ENCODE measurements at places on chromosomes 3 and 15.

- peak; percentile 94 for DNase-seq
Measured at GRCh38 chr3:12193485-12194165, 34.9 kb upstream of the TIMP4 start.

GRCh38 chr3:171317171-171317570, 143.0 kb downstream of the TNIK start:
- DNase-seq, result peak; percentile 30

DNA sequence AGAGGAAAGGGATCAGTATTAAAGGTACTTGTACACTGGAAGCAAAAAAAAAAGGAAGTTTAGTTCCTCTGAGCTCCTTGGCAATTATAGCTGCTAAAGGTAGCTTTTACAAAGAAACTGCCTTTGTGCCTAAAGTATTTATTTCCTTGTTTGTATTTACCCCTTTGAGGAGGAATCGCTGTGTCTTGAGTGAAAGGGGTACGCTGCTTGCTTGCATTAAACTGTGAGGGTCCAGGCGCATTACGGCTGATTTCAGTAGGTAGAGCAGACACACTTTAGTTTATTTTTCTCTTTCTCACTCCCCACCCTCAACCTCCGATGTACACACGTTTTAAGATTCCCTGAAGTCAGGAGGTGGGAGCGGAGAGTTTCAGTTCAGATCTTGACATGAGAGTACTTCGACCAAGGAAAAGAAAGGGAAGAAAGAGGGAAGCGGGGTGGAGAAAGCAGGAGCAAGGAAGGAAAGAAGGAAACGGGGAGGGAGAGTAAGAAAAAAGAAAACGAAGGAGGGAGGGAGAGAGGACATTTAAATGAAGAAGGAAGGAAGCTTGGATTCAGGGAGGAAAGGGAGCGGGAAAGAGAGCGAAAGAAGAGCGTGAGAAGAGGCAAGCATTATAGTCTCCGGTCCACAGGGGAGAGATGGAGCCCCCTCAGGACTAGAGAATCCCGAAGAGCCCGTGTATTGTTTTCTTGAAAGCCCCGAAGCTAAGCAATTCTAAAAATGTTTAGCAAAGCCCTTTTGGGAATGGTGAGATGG, 1.2 kb upstream of the MME start:
- no peak for DNase-seq

GRCh38 chr15:63417721-63418120, 36.1 kb upstream of the CA12 start:
- no peak for DNase-seq

- DNase-seq, result peak; percentile 39
Measured at GRCh38 chr3:56342475-56342874, 125.8 kb downstream of the ERC2 start.

DNA sequence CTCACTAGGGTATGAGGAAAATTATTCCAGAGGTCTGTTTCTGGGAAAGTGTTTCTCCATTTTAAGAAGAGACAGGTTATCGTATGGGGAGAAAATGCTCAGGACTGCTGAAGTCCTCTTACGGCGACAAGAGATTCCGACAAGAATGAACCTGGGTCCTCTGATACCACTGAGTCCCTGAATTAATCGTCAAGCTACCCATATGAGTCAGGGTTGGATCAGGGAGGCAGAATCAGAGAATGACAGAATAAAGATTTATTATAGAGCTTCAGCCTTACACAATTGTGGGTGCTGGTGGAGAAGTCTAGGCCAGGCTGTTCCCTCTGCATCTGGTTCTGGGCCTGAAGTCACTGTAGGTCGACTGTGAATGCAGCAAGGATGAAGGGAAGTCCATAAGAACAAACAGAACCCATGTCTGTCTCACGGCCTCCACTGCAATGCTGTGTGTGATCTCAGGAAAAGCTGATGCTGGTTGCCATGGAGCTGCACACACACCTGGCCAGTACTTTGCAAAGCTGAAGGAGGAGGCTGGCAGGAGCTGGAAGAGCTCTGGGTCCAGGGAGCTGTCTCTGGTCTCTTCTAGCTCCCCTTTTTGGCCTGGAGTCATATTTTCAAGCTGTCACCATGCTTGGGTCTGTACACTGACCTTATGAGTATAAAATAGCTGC, 83.9 kb downstream of the HHLA2 start:
- no peak for DNase-seq

DNA sequence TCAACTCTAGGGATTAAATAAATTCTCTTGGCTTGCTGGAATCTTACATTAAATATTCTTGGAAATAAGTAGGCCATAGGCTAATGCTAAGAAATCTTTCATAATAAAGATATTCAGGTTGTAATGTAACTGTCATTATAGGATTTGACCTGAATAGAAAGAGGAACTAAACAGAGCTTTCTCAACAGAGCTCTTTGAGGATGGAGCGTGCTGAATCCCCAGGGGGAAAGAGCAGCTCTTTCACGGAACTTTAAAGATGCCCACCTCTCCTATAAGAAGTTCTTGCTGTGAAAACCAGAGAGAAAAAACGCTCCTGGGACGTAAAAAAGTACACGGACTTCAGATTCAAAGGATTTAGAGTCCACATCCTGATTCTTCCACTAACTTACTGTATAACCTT, 77.9 kb downstream of the NTRK3 start:
- DNase-seq, result no peak

- DNase-seq, result peak; percentile 8
Measured at GRCh38 chr3:115937054-115937453, 313.7 kb downstream of the GAP43 start.

DNA sequence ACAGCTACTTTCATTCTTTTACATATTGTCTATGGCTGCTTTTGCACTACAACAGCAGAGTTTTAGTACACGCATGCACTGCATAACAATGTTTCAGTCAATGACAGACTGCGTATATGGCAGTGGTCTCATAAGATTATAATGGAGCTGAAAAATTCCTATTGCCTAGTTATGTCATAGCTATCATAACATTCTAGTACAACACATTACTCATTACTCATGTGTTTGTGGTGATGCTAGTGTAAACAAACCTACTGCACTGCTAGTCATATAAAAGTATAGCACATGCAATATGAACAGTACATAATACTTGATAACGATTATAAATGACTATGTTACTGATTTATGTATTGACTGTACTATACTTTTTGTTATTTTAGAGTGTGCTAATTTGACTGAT, 47.9 kb downstream of the QTRT2 start:
- DNase-seq, result peak; percentile 42

DNA sequence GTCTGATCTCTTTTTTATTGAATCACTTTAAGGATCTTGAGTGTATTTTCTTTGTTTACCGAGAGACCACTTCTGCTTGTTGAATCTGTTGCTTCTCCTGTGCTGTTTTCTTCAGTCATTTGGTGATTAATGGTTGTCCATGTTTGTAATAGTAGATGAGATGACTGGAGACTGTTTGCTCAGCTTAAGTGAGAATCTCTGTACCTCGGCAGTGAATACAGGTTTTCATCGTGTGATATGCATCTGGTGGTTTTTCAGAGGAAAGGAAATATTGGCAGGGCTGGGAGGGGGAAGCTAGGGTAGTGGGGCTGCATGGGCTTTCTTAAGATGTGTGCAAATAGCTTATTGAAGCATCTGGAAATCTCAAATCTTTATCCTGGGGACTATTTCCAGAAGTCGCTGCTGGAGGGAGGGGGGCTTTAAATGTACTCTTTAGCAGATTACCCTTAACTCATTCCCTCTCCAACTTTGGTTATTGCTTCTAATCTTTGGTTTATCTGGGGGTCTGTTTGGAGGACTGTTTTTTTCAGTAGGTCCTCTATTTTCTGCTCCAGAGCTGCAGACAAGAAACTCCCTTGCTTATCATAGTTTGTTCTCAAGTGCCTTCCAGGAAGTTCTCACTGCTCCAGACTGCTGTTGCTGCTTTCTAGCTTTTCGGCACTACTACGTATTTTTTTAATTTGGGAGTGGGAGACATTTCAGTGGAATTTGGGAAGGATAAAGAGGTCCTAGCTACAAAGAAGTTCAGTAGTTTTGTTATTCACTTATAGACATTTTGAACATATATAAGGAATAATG, 19.4 kb downstream of the CMTM8 start:
- no peak for DNase-seq

DNA sequence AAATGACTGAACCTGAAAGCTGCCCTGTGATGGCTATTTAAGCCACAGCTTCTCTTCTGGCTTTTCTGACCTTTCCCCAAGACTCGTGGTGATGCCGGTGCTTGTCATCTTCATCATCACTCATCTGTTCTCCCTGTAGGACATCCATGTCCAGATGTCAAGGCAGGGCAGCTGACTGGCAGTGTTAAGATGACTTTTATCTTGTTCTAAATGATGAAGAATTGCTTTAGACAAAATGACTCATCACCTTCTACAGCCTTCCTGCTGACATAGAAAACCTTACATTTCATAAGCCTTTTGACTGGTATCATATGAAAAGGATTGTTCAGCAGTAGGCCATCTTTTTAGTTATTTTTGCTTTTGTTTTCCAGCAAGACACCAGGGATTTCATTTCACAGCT, 67.0 kb upstream of the GPR149 start:
- DNase-seq, result peak; percentile 21

All from epithelial cell of esophagus (primary cell).